NK-92 treated with Interleukin-12 subunit alpha and Interleukin-12 subunit beta, amount 100 ng/mL, for 24 hours (cell line): ENCODE measurements at places on chromosomes 12 and 14.

DNA sequence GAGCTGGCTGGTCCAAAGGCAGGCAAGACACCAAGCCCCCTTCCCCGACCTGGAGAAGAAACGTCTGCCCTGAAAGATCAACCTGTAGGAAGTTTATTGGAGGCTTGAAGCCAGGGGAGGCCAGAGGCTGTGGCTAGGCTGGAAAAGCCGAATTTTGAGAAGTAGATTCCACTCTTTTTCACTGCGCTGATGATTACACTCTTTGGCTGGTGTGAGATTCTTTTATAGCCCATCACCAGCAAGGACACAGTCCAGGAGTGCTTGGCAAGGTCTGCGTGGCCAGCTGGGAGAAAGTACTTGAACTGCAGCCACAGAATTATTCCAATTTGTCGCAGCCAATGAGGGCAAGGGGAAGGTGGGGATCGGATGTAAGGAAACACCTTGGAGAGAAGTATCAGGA is 45.0 kb downstream of the SYNE3 start:
- no peak for DNase-seq

DNA sequence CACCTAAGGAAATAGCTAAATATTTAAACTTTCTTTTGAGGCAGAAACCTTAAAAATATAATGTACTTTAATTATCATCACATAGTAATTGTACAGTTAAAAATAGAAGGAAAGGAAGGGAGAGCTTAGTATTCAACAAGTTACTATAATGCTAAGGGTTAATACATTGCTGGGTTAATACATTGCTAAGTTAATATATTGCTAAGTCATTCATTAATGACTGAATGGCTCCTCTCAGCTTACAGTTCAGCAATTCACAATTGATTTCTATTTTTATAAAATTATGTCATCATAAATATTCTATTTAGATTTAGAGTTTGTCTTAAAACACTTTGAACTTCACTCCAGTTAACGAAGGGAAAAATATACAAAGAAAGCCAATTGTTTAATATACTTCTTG is 207.9 kb downstream of the BMP4 start:
- DNase-seq, result no peak

GRCh38 chr14:102502571-102502970 is 7.0 kb downstream of the ANKRD9 start:
- DNase-seq, result no peak

DNA sequence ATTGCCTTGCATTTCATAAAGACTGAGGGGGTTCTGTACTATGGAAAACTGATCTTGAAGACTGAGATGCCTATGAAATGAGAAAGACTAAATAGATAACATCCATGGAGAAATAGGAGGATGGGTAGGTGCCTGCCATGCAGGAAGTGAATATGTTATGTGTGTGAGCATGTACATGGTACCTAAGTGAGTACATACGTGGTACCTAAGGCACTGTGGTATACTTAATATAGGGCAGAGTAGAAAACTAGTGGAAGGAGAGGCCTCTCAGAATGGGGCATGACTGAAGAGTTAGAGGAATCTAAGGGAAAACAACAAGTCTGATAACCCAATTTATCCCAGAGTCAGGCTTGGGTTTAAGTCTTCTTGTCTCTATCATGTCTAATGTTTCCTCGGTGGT is 161.8 kb upstream of the DCN start:
- no peak for DNase-seq

GRCh38 chr12:94427501-94428381 is 31.9 kb downstream of the CEP83 start:
- DNase-seq, result no peak

- no peak for DNase-seq
Observed at GRCh38 chr12:90682398-90682797, 272.6 kb downstream of the CCER1 start.

GRCh38 chr12:93103154-93103553 is 174.1 kb upstream of the EEA1 start:
- DNase-seq, result no peak

GRCh38 chr14:97978341-97978740 is 1181.2 kb downstream of the VRK1 start:
- no peak for DNase-seq

DNA sequence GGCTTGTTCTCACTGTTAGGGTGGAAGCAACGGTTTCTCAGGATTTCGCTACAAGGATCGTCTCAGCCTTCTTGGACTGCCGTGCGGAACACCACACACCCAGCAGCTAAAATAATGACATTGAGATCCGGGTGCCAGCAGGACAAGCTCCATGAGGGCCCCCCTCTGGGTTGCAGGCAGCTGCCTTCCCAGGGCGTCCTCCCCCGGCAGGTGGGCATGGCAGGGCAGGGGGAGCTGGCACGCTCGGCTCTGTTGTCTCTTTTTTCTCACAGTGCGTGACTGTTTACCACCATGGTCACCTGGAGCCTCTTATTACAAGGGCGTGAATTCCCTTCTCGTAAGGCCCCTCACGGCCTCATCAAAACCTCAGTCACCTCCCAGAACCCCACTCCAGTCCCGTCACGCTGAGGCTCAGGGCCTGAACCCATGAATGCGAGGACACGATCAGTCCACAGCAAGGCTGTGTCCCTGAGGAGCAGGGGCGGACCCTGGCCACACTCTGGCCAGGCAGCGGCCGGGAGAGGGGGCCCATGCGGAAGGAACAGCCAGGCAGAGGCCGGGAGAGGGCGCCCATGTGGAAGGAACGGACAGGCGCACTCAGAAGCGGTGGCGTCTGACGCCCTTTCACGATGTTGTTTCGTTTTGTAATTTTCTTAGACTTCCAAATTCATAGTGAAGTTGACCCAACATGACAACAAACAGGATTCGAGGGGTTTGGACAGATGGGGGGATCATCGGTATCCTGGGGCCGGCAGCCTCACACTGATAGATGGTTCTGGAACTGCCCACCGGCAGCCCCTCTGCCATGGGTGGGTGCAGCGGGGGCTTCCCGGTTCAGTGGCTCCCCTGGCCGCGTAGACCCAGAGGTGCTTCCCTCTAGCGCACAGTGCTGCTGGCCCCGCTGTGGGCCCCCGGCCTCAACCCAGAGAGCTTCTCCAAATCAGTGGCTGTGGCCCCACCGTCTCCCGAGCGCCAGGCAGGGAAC is 10.0 kb downstream of the LRCOL1 start:
- DNase-seq, result no peak

GRCh38 chr12:103956509-103957027 is 9.1 kb upstream of the TDG start:
- no peak for DNase-seq

DNA sequence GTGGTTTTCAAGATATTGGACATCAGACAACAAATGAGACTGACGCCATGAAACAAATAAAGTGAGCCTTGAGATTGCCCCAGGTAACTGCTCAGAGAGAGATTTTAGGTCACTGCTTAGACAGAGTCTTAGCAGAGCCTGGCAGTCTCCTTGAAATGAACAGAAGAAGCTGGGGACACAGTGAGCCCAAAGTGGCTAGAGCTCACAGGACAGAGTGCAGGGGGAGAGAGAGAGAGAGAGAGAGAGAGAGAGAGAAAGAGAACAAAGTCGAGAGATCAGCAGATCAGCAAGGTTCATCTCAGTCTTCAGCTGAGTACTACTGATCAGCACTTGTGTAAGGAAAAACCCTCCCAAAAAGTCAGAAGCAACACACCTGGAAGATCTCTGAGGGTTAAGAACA is 147.4 kb downstream of the RMST start:
- DNase-seq, result no peak

DNA sequence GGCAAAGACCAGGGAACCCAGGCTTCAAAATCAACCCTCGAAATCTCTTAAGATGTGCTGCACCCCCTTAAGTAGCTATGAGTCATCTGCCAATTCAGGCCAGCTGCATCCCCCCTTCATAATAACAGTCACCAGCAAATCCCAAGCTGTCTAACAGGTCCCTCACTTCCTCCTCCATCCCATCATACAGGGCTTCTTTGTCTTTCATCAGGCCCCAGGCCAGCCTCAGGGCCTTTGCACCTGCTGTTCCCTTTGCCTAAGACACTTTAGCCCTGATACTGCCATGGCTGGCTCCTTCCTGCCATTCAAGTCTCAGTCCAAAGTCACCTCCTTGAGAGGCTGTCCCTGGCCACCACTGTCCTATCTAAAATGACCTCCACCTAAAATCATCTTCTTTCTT is 4.0 kb downstream of the RASAL1 start:
- DNase-seq, result no peak

- DNase-seq, result no peak
Observed at GRCh38 chr14:68444449-68445168, 348.3 kb downstream of the ZFP36L1 start.

DNA sequence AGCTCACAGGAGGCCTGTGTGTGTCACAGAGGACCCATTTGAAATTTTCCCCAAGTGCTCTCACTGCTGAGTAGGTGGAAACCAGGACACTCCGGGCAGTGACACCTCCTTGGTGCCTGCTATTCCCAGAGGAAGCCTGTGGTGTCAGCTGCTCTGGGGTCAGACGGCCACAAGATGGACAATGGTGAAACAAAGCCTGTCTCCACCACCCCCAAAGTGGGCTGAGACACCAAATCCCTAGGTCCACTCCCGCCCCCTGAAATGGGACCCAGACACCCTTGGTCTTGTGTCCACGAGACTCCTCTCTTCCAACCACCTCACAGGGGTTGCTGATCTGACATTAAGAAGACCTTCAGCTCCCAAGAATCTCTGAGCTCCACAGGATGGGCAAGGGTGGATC is 7.0 kb downstream of the KCNH3 start:
- DNase-seq, result no peak

- DNase-seq, result no peak
Observed at GRCh38 chr12:52367876-52368275, 595 bp upstream of the KRT85 start.

DNA sequence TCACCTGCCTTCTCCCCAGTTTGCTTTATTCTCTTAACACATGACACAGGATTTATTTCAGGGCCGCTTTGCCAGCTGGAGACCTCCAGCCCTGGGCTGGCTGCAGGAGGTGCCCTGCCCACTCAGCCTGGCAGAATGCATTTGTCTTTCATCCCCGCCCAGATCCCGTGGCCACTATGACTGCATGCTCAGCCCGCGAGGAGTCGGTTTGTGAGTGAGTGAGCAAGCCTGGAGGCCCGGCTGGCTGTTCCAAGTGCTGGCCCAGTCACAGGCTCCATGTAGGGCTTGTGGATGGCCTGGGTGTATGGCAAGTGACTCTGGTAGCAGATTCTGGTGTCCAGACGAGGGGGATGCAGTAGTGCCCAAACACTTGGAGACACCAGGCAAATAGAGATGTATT is 2.1 kb downstream of the TDP1 start:
- DNase-seq, result no peak

DNA sequence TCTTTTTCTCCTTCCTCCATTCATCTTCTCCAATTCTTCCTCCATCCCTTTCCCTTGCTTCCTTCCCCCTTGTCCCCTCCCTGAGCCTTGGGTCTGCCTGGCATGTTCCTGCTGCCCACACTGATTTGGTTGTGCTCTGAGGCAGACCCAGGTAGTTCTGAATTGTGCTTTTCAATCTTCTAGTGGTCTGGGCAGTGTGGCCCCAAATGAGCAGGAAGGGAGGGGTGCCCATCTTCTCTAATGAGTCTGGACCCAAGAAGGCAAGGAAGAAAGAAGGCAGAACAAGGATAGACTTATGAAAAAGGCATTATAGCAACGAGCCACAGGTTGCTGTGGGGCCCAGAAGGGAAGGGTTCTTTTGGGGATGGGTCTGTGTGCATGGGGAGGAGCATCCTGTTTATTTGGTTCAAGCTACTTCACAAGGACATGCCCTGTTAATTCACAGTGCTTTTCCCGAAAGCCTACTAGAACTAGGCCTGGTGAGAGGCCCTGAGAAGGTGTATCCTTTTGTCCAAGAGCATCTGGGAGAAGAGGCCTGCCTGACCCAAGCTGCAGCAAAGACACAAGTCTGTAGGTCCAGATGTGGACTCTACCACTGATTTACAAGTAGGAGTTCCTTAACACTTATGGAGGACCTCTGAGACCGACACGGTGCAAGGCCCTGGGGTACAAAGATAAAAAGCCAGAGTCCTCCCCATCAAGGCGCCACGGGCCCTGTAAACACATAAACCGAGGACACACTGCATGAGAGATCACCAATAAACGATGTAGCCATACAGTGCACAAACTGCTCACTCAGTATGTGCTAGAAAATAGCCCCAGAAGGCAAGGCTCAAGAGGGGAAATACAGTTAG is 1.1 kb upstream of the SUSD6 start:
- no peak for DNase-seq
